ENCODE measurements at places on chromosomes 13 and 19.

DNA sequence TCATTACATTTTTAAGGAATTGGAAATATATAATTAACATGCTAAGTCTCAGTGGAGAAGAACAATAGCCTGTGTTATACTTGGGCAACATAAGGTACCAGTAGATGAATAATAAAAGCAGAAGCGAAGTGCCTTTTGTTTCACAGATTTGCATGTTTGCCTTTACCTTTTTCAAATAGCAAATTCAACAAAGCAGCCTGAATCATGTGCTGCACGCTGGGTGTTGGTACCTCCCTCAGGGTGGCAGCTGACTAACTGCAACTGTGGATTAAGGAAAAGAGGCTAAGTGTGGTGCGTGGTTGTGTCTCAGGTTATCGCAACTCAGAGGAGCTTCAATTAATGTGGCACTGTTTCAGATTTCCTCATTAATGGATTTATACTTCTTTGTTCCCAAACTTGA lies 189.0 kb downstream of the LMO7 start:
- ATAC-seq = no peak

DNA sequence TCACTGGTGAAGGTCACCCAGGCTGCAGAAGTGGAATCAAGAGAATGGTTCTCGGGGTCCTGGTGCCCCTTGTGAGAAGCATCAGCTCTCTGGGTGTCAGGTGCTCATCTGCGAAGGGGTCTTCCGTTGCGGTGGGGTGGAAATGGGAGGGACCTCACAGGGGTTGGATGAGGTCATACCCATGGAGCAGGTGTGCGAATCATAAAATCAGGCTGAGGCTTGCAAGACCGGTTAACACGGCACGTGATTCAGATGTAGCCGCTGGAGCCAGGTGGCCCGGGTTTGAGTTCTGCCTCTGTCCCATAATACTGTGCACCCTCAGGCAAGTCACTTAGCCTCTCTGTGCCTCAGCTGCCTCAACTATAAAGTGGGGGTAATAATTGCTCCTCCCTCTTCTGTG lies 3.9 kb upstream of the KLK15 start:
- ATAC-seq = no peak

DNA sequence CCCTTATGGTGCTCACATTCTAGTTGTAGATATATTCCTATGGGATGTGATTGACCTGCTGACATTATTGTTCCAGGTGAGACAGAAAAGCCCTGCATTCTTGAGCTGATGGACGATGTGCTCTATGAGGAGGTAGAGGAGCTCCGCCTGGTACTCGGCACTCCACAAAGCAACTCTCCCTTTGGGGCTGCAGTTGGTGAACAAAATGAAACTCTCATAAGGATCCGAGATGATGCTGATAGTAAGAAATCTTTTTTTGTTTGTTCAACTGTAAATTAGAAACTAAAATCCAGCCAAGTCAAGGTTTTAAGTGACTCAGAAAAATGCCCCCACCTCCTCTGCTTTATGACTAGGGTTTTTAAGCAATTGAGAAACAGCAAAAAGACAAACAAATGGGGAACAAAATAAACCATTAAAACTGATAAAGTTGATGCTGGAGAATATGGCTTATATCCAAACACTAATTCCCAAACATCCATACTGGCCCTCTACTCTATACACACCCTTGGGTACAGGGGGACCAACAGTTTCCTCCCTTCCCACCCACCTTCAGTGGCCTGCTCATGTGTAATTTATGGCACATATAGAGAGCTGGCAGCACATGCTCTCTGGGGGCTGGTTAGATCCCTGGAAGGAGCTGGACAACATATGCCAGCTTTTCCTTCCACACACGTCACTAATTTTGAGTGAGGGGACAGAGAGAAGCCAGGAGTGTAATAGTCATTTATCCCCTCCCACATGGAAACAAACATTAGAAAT lies 139.6 kb downstream of the STOML3 start:
- ATAC-seq = no peak

GRCh38 chr13:24706886-24707585 lies 26.8 kb downstream of the ATP12A start:
- ATAC-seq = no peak

- no peak for ATAC-seq
These were observed 149.8 kb downstream of the EFNB2 start for GRCh38 chr13:106385654-106386053.

DNA sequence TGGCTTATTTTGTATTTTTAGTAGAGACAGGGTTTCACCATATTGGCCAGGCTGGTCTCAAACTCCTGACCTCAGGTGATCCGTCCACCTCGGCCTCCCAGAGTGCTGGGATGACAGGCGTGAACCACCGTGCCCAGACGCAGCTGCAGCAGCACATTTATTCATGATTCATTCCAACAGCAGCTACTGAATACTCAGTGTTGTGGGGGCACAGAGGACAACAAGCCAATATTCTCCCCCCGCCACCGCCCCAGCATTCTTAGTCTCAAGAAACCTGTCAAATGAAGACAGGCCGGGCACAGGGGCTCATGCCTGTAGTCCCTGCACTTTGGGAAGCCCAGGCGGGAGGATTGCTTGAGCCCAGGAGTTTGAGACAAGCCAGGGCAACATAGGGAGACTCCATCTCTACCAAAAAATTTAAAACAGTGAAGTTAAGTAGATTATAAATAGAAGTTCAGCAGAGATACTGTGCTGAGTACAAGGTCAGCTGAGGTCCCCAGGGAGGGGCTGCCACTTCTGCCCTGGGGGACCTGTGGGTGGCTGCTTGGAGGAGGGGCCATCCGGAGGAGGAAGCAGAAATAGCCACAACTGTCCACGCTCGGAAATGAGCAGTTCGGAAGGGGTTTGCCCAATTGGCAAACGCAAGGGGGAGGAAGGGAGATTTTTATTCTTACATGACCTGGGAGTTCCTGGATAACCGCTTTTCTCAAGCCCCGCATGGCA lies 4.3 kb downstream of the DOT1L start:
- ATAC-seq = no peak

DNA sequence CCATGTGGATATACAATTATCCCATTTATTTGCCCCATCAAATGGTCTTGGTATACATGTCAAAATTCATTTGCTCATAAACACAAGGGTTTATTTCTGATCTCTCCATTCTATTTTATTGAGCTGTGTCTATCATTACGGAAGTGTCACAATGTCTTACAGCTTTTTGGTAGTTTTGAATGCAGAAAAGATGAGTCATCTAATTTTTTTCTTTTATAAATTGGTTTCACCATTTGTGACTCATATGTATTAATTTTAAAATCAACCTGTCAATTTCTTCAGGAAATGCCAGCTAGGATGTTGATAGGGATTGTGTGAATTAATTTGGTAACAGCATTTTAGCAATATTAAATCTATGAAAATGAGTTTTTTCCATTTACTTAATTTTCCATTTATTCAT lies 2549.4 kb downstream of the PCDH9 start:
- no peak for ATAC-seq

- ATAC-seq = peak; percentile 94
These were observed 95.2 kb downstream of the LRCH1 start for GRCh38 chr13:46648166-46648607.

- no peak for ATAC-seq
These were observed 1.8 kb upstream of the PLIN5 start for GRCh38 chr19:4536798-4537197.

DNA sequence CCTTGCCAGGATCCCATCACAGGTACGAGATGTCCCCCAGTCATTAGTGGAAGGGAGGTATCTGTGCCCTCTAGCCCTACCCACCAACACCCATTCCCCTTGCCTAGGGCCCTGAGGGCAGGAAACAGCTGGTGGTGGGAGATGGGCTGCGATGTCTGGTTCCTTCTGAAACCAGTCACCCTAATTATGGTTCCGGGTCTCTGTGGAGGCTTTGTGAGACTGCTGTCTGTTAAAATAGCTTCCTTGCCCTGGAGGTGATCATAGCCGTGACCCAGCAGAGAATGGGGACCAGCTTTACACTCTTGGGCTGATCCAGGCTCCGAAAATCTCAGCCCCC lies 5.5 kb downstream of the ALDH16A1 start:
- ATAC-seq = no peak

DNA sequence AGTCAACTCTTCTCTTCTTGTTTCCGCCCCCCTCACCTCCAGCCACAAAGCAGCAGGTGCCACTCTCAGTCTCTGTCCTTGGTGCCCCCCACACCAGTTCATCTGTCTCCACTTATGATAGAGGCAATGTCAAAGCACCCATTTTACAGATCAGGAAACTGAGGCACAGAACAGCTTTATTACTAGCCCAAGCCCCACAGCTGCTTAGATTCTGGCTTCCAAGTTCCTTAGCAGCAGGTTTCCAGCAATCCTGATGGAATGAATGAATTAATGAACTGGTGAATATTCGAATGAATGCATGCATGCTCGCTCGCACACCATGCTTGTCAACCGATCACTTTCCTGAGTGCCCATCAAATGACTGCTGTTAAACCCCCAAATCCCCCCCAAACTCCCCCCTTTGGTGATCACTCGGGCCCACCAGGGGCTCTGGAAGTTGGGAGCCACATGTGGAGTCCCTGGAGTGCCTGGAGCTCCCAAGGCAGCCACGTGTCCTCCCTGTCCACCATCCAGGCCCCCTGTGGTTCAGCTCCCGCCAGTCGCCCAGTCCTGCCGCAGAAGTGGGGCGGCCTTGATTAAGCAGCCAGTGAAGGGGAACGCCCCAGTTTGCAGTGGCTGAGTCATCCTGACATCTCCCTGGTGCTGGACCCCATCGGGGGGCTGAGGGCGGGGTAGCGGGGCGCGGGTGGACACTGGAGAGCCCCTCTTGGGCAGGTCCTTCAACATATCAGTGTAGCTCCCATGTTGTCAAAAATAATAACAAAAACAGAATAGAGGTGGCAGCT lies 6.8 kb downstream of the PTPRS start:
- no peak for ATAC-seq

DNA sequence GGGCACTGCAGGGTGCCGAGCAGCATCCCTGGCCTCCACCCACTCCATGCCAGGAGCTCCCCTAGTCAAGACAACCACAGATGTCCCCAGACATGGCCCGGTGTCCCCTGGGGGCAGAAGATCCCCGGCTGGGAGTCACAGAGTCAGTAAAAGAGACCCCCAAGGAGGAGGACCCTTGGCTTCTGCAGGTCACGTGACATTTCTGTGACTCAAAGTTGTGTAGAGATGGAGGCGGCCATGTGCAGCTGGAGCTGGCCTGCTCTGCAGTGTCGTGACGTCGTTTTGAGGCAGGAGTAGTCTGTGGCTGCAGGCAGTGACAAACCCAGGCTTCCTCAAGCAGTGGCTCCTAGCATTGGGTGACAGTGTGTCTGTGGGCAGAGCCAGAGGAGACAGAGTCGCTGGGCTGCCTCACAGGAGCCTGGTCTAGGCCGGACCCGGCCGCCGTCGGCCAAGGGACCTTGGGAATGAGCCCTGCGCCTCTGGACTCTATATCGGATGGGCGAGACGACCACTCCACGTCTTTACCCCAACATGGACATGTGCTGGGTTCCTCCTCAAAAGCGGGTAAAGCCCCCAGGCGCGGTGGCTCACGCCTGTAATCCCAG lies 7.7 kb upstream of the DIRAS1 start:
- ATAC-seq = no peak

DNA sequence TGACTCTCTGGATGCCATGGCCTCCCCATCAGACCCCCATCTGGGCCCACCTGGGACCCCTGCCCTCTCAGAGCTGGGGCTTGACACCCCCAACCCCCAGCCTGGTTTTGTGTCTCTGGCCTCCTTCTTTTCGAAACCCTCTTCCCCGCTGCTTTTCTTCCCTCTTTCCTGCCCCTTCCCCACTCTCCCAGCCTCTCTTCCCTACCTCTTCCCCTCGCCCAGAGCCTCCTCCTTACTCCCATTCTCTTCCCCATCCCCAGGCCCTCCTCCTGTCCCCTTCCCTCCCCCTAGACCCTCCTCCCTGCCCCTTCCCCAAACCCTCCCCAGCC lies 2.1 kb downstream of the TNFSF9 start:
- no peak for ATAC-seq

DNA sequence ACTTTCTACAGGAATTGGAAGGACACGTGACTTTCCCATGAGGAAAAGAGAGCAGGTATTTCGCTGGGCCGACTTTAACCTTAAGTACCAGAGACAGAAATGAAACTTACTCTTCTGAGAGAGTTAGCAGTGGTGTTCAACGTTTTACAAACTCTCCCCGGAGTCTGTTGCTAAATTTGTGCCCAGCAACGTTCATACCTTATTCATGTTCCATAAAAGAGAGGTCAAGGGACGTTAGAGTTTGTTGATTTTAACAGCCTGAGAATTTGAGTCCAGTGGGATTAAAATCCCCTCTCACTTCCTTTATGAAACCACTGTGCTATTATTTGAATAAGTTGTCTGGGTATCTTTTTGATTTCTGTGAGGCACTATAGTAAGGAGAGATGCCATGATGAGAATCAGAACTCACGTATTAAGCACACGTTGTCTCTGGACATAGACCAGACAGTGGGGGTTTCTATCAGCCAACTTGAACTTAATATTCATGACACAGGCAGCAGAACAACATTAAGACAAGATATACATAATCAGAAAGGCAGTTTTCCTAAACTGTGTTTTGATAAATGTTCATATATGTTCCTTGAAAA lies 33.4 kb downstream of the SPRY2 start:
- ATAC-seq = no peak

DNA sequence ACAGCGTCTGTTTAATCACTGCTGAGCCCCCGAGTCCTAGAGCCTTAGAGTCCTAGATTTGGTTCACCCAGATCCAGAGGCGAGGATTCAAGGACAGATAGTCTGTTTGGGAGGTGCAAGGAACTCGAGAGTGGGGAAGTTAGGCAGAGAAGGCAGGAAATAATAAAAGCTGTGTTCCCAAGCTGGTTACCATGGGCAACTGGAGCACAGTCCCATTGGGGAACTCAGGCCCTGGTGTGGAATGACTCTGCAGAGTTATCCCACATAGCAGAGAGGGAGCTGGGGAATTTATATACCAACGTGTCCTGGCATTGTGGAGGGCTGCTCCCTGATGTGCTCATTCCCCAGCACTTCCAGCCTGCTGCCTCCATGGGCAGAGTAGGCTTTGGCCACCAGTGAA lies 9.7 kb downstream of the IGSF23 start:
- no peak for ATAC-seq

GRCh38 chr19:37467608-37468090 lies 405 bp upstream of the ZNF569 start:
- no peak for ATAC-seq

- no peak for ATAC-seq
These were observed 25.0 kb upstream of the TNFSF11 start for GRCh38 chr13:42548731-42549551.

DNA sequence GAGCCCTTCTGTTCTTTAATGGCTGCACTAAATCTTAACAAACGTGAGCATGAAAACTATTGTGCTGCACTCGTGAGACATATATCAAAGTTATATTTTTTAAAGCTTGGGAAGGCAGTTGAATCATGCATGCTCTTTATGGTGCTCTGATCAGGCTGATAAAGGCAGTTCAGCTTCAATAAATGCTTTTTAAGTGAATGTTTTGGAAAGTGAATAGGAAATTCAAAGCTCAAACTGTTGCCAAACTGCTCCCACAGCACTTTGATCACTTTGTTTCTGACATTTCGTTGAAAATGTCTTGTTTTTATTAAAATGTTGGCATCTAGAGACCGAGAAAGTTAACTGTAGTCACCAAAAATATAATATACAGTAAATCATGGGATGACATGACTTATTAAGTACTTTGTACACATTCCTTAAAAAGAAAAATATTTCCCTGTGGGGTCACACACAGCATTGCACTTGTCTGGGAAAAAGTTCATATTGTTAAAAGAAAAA lies 625.7 kb upstream of the PCDH9 start:
- peak; percentile 35 for ATAC-seq
